Posterior vena cava (tissue), 2 donors: ENCODE measurements at places on chromosomes 6 and 20. TPM values are rescaled to one million over a fixed set of nuclear protein-coding genes. Genes with fewer than 3 reads are reported as not detected.

The TPD52L1 gene
- 41.4 TPM for total RNA-seq

The TNFAIP3 gene
- 19.0 TPM for total RNA-seq

The RGL2 gene
- 52.4 TPM for total RNA-seq

The DPPA5 gene
- total RNA-seq, result not detected

The PTK6 gene
- 0.60 TPM for total RNA-seq

The FABP7 gene
- not detected for total RNA-seq
